ENCODE measurements at places on chromosomes 5 and 9. TPM values are rescaled to one million over a fixed set of nuclear protein-coding genes. Genes with fewer than 3 reads are reported as not detected.

Gene DPH7
- 29.7 TPM for total RNA-seq

Gene ZNF608
- total RNA-seq: 18.2 TPM

Gene CARD9
- total RNA-seq: 0.65 TPM

Gene SLC4A9
- total RNA-seq: not detected

Gene UNC5A
- under 0.01 TPM for total RNA-seq

Gene F2RL2
- 0.76 TPM for total RNA-seq

Gene IFNK
- not detected for total RNA-seq

Gene RETREG1
- total RNA-seq: not detected

Gene FAM221B
- total RNA-seq: not detected

Gene LHX6
- 10.1 TPM for total RNA-seq

Gene CHD1
- 77.0 TPM for total RNA-seq

Gene DBH
- not detected for total RNA-seq

Gene KCNV2
- total RNA-seq: not detected

Gene SPINK1
- total RNA-seq: not detected

Gene PCDH1
- 211 TPM for total RNA-seq
